ENCODE measurements at places on chromosomes 6 and 20.

DNA sequence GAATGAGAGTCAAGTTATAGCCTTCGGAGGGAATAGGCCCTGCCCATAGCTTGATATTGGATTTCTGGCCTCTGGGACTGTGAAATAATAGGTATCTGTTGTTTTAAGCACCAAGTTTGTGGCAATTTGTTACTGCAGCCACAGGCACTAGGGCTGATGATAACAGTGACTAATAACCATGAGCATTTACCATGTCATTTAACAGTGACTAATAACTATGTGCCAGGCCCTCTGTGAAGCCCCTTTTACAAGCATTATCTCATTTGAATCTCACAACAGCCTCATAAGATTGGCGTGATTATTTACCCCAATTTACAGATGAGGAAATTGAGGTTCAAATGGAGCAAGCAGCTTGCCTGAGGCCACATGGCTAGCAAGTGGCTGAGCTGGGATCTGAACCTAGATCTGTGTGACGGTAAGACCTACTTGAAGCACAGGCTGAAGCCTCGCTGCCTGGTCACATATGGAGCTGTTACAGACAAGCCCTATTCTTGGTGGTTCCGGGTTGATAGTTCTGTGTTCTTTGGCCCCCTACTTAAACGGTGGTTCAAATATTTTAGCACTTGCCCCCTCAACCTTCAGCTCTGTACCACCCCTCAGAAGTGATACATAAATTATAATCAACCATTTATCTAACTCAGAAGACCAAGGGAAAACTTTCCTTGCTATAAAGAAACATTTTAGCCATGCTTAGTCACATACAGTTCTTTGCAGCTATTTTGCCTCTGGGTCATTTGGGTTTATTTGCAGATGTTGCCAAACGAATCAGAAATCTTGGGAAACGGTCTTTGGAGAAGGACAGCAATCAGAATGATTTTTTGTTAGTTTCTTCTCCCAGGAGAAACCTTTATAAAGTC is 98.3 kb downstream of the ELOVL5 start:
- DNase-seq, result no peak

- no peak for DNase-seq
These were observed 25.0 kb downstream of the TTBK1 start for GRCh38 chr6:43268355-43268700.

GRCh38 chr20:53087037-53087777 is 115.0 kb downstream of the TSHZ2 start:
- no peak for DNase-seq

DNA sequence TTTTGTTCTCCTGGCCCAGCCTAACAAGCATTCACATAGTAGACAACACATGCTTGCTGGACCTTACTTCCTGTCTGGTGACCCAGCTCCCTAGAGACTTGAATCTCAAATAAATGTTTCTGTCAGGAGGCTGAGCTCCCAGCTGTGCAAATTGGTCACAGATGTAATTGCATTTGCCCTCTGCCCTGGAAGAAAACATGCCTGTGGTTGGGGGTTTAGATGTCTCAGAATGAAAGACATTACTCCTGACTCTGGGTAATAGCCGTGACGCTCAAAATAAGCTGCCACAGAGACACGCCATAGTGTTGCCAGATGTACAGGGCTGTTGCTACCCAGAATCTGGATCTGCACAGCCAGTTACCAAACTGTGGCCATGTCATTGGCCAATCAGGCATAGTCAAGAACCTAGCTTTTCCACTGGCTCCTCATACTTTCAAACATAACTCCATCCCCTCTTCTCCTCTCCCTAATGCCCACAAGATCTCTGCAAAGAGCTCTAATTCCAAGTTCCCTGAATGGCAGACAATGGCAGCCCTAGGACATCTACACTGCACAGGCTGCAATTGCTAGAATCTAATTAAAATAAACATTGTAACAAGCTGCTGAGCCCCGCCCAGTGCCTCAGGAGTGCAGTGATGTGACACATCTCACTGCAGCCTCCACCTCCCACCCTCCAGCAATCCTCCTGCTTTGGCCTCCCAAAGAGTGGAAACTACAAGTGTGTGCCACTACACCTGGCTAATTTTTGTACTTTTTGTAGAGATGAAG is 32.8 kb upstream of the GMPR start:
- DNase-seq, result no peak

DNA sequence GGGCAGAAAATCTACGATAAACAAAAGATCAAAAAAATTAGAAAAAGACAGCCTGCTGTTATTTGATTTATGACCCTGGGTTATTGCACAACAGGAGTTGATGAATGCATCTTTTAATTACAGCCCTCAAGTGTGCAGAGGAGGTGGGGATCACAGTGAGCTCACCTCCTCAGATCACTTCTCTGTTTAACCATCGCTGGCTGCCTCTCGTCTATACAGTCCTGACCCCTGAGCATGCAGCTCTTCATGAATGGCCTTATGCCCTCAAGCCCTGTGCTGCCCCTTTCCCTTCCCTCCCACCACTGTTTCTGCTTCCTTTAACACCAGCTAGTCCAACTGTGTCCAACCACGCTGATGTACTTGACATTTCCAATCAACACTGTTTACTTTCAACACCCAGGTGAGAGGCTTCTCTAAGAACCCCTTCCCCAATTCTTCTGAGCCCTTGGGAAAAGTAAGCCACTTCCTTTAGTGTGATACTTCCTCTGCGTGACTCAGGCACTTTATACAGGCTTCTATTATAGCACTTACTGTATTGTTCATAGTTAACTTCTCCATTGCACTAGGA is 60.6 kb upstream of the RIPOR2 start:
- no peak for DNase-seq

- DNase-seq, result no peak
These were observed 61.1 kb upstream of the TBX18 start for GRCh38 chr6:84825461-84825860.

DNA sequence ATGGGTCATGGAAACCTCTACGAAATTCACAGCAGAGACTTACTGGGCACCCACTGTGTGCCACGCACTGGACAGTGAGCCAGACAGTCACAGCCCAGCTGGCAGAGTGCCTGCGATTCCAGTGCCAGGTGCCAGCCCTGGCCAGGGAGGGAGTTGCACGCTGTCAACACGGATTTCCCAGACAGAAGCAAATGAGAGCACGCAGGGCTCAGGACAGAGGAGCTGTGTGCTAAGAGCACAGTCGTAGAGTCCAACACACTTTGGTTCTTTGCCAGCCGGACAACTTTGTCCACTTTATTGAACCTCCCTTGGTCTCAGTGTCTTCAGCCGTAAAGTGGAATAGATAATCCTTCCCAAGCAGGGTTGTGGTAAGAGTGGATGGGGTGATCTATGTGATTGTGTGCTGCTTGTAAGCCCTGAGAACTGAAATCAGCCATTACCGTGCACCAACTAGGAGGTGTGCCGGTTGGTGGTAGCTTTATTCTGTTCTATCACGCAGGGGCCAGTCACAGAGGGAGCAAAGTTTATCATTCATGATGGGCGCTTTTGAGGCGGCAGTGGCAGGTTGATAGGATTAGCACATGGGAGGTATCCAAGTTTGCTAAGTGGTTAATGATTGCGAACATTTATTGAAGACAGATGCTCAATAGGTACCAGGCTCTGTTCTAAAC is 40.6 kb downstream of the SIRPA start:
- no peak for DNase-seq

DNA sequence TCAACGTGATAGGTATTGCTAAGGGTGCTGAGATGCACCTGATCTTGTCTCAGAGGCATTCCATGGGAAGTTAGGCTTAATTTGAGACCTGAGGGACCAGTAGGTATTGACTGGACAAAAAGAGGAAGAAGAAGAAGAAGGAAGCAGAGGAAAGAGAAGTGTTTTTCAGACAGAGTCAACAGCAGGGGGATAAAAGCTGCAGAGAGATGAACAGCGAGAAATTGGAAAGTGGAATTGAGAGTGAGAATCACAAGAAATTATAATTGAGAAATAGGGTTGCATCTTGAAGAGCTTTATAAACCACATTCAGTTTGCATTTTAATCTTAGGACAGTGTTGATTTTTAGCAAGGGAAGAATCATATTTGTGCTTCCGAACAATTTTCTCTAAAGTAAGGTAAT is 254.0 kb downstream of the CD83 start:
- DNase-seq, result no peak

- no peak for DNase-seq
These were observed 14.1 kb downstream of the SYNDIG1 start for GRCh38 chr20:24483435-24484080.

GRCh38 chr6:15087186-15087589 is 158.7 kb upstream of the JARID2 start:
- no peak for DNase-seq

DNA sequence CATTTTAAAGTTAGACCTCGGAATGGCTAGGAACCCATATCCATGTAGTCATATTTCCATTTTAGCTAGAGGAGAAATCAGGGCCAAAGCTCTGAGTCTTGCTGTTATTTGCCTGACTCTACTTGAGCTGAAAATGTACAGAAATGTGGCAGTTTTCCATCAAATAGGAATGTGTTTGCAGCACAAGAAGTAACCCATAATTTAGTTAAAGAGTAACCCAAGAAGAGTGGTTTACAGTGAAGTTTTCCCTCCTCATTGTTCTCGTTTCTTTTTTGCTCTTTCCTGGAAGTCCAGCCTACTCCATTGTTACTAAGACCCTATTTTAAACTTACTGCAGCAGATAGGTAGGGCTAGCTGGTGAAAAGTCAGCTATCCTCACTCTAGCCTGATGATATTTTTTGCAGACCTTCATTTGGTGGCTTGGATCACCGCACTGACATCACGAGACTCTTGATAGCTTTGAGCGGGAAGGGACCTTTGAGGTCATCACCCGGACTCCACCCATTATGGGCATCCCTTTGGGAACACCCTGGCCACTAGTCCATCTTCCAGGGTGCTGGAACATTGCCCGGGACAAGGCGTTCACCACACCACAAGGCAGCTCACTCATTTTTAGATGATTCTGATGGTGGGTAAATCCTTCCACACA is 28.0 kb upstream of the ADGRF5 start:
- DNase-seq, result no peak

DNA sequence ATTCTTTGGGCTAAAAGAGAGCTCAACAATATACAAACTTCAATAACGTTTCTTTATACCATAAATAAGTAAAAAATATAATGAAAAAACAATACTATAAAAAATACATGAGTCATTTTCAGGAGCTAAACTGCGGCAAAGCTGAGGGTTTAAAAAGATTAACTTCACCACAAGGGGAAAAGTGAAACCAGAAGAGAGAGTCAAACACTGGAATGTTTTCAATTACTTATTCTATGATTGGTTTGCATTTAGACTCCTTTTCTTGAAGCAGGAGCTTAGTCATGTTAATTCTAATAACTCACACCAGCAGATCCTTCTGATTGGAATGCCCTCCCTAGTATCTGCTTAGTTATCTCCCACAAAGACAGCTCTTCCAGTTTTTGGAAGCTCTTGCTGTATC is 627.3 kb downstream of the UTRN start:
- no peak for DNase-seq

DNA sequence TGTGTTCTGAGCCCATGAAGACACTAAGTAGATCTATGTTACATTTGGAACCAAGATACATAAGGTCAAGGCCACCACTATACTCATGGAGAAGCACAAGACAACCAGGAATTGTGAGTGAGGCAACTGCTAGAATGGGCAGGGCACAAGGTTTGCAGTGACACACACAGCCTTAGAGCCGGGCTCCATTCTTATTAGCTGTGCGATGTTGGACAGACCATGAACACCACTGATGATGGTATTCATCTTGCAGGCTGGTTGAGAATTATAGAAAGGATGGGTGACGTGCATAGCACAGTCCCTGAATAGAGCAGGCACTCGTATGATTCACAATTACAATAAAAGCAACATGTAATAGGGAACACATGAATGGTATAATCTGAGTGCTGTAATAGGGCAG is 172.4 kb downstream of the GJA10 start:
- DNase-seq, result no peak

DNA sequence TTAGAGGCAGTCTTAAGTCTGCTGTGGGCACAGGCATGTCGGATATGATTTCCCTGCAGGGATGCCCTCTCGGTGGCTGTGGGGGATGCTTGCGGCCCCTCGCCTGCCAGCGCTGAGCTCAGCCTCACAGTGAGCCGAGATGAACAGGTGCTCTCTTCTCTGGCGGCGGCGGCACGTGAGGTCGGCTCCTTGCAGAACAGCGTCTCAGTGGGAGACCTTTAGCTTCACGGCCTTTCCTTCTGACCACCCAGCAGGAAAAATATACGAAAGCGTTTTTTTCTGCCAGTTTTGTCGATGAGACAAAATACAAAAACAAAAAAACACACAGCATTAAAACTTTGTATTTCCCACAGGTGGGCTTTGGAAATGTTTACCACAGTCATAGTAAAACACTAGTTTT is 23.6 kb downstream of the FOXA2 start:
- no peak for DNase-seq

All from stimulated activated CD4-positive, alpha-beta T cell treated with anti-CD3 and anti-CD28 coated beads, Interleukin-15, amount 100 ng/mL, for 48 hours (primary cell).